ENCODE measurements at places on chromosomes 7 and 10.

DNA sequence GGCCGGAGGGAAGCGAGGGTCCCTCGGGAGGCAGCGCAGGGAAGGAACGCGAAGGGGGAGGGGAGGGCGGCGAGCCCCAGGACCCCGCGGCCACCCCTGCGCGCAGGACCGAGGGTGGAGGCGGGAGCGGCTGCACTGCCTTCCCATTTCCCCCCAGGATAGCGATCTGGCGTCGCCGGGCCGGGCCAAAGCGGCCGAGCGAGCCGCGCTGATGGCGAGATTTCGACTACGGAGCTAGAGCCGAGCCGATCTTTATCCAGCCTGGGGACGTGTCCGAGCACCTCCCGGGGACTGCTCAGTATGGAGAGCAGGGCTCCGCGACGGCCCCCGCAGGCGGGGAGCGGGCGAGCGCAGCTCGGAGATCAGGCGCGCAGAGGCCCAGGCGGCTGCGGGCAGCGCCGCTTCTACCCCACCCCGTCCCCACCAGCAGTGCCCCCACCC, 590 bp upstream of the CRTAC1 start:
- no peak overlapping the region for H3K27ac ChIP-seq
- no peak for DNase-seq
- peaks cover 2% of the 10 kb centered on the region for H3K4me1 ChIP-seq
- no peaks in the 10 kb centered on the region for H3K36me3 ChIP-seq
- H3K4me3 ChIP-seq, result no peak overlapping the region

- peaks cover 17% of the 10 kb centered on the region for H3K4me1 ChIP-seq
- peak; percentile 75 for DNase-seq
- peaks cover 3% of the 10 kb centered on the region for H3K27me3 ChIP-seq
- peak overlapping the region; percentile 59 for H3K4me3 ChIP-seq
- H3K27ac ChIP-seq, result no peak overlapping the region
Observed at GRCh38 chr10:100338434-100339036, 8.5 kb upstream of the SCD start.

DNA sequence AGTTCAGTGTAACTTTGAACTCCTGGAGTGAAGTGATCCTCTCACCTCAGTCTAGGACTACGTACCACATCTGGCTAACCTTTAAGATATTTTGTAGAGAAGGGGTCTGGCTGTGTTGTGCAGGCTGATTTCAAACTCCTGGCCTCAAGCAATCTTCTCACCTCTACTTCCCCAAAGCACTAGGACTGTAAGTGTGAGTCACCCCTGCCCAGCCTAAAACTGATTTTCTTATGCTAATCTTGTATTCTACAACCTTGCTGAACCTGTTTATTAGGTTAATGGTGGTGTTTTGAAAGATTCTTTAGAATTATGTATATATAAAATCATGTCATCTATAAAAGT, 58.0 kb downstream of the LCOR start:
- no peak overlapping the region for H3K27ac ChIP-seq
- H3K36me3 ChIP-seq, result peaks cover 33% of the 10 kb centered on the region
- no peak for DNase-seq
- H3K4me3 ChIP-seq, result no peak overlapping the region
- no peaks in the 10 kb centered on the region for H3K27me3 ChIP-seq

- no peak overlapping the region for H3K27ac ChIP-seq
- DNase-seq, result no peak
- no peak overlapping the region for H3K4me3 ChIP-seq
- no peaks in the 10 kb centered on the region for H3K27me3 ChIP-seq
- H3K36me3 ChIP-seq, result no peaks in the 10 kb centered on the region
Observed at GRCh38 chr10:118504467-118505205, 90.8 kb downstream of the PRLHR start.

DNA sequence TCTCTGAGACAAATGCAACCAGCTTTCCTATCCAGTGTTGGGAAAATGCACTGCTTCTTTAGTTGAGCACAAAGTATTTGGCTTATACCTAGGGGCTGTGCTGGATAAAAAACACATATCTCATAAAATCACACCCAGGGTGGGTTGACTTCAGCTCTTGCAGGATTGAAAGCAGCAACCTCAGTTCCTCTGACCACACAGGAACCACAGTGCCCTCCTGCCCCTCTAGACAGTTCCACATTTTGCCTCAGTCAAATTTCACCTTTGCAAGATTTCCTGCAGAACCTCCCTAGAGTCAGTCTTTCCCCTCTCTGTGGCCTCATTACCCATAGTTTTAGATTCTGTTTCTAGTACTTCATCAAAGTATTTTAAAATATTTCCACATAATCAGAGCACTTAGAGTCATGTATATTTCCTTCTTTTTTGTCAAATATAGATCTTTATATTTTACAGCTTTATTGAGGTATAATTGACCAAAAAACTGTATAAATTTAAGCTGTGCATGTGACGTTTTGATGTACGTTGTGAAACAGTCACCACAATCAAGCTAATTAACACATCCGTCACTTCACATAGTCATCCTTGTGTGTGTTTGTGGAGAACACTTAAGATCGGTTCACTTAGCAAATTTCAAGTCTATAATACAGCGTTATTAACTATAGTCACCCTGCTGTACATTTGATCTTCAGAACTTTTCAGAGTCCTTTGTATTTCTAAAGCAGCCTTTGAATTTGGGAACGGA, 37.0 kb upstream of the EGR2 start:
- peaks cover 32% of the 10 kb centered on the region for H3K4me1 ChIP-seq
- no peaks in the 10 kb centered on the region for H3K27me3 ChIP-seq
- DNase-seq, result peak; percentile 12
- no peak overlapping the region for H3K27ac ChIP-seq

GRCh38 chr10:14356921-14357320, 26.2 kb upstream of the FRMD4A start:
- no peak overlapping the region for H3K4me3 ChIP-seq
- no peaks in the 10 kb centered on the region for H3K36me3 ChIP-seq
- H3K4me1 ChIP-seq, result no peaks in the 10 kb centered on the region

DNA sequence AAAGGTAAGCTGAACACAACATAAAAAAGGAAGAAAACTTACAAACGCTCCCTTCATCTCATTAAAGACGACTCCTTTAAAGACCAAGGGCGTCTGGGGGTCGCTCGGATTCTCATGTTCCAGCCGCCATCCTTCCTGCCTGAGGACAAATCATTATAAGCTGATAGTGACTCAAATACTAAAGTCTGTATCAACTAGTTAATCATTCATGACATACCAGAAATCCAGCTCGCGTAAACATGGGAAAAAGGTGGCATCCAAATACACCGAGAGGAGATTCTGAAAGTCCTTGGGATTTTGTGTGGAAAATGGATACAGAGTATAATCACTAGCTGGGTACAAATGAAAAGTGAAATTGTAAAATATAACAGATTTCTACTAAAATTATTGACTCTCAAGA, 7.4 kb downstream of the PITRM1 start:
- no peak overlapping the region for H3K4me3 ChIP-seq
- H3K4me1 ChIP-seq, result peaks cover 2% of the 10 kb centered on the region
- peaks cover 43% of the 10 kb centered on the region for H3K36me3 ChIP-seq
- DNase-seq, result no peak

- peaks cover 2% of the 10 kb centered on the region for H3K36me3 ChIP-seq
- no peak overlapping the region for H3K27ac ChIP-seq
- DNase-seq, result no peak
- no peak overlapping the region for H3K4me3 ChIP-seq
Observed at GRCh38 chr7:151917791-151918509, 38.3 kb upstream of the GALNTL5 start.

- peaks cover 12% of the 10 kb centered on the region for H3K4me1 ChIP-seq
- no peak overlapping the region for H3K27ac ChIP-seq
- peaks cover 16% of the 10 kb centered on the region for H3K27me3 ChIP-seq
Observed at GRCh38 chr10:21497177-21497807, 28.2 kb downstream of the SKIDA1 start.

DNA sequence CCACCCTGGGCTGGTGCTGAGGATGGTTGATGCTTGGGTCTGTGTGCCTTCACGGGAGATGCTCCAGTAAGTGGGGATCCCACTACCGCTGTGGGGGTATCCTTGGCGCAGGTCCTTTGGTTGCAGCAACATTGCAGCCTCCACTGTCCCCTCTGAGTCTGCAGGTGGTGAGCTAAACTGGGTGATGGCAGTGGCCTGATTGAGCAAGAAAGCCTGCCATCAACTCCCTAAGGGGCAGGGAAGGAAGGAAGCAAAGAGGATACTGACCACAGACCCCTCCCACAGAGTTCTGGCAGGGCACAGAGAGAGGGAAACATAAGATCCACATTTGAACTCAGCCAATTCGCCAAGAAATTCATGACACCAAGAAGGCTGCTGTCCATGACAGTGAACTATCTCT, 43.2 kb downstream of the MYO1G start:
- H3K36me3 ChIP-seq, result no peaks in the 10 kb centered on the region
- peaks cover 8% of the 10 kb centered on the region for H3K27me3 ChIP-seq
- no peak for DNase-seq
- H3K4me3 ChIP-seq, result no peak overlapping the region
- H3K27ac ChIP-seq, result no peak overlapping the region
- H3K4me1 ChIP-seq, result no peaks in the 10 kb centered on the region

GRCh38 chr10:108544500-108545120, 1378.7 kb downstream of the XPNPEP1 start:
- no peaks in the 10 kb centered on the region for H3K36me3 ChIP-seq
- H3K27me3 ChIP-seq, result no peaks in the 10 kb centered on the region
- DNase-seq, result peak; percentile 38
- no peak overlapping the region for H3K27ac ChIP-seq

DNA sequence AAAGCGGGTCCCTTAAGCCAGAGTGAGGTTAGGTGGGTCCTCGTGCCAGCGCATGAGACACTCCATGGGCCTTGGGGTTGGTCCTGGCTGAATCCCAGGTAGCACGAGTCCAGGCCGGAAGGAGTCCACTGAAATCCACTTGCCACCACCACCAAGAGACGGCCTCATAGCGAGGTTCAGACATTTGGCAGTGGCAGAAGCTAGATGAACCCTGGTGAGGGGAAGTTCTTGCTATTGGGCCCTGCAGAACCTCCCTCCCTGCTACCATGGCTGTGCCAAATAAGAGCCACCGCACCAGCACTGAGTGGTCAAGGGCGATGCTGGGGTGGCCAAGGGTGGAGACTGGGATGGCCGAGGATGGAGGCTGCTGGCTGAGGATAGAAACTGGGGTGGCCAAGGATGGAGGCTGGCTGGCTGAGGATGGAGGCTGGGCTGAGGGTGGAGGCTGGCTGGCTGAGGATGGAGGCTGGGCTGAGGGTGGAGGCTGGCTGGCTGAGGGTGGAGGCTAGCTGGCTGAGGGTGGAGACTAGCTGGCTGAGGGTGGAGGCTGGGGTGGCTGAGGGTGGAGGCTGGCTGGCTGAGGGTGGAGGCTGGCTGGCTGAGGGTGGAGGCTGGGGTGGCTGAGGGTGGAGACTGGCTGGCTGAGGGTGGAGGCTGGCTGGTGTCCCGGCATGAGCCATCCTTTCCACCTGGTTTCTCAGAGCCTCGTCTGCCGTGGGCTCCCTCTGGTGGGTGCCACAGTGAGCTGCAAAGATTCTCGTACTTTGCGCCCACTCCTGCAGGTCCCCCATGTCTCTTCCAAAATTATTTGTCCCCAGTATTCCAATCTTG, 88.2 kb downstream of the ELFN1 start:
- H3K27me3 ChIP-seq, result peaks cover 20% of the 10 kb centered on the region
- no peak overlapping the region for H3K4me3 ChIP-seq
- no peak for DNase-seq
- H3K4me1 ChIP-seq, result peaks cover 17% of the 10 kb centered on the region
- H3K27ac ChIP-seq, result no peak overlapping the region

DNA sequence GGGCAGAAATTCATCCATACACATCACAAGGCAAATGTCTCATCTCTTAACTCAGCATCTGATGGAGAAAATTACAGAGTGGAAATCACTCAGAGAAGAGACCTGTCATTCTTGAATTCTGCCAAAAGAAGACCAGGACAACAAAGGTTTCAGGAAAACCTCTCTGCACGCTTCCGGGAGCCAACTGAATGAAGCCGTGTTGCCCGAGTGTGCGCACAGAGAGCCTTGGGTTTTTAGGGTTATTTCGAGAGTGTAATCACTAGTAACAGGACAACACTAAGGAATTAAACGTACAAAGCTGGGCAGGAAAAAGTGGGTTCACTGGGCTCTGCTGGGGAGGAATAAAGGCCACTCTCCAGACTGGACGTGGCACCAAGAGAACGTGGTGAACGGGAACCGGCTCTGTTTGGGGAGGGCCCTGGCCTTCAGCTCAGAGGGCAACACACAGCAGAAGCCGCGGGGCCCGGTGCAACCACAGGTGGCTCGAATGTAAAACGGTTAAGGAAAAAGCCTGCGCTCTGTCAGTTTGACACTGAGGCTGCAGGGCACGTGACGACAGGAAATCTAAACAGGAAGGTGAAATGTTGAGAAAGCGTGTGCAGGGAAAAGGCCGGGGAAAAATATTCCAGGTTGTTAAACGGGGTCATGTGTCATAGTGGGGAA, 331.5 kb downstream of the DNAJB6 start:
- no peak overlapping the region for H3K4me3 ChIP-seq
- H3K36me3 ChIP-seq, result no peaks in the 10 kb centered on the region
- H3K4me1 ChIP-seq, result no peaks in the 10 kb centered on the region
- no peak for DNase-seq
- peaks cover 6% of the 10 kb centered on the region for H3K27me3 ChIP-seq

DNA sequence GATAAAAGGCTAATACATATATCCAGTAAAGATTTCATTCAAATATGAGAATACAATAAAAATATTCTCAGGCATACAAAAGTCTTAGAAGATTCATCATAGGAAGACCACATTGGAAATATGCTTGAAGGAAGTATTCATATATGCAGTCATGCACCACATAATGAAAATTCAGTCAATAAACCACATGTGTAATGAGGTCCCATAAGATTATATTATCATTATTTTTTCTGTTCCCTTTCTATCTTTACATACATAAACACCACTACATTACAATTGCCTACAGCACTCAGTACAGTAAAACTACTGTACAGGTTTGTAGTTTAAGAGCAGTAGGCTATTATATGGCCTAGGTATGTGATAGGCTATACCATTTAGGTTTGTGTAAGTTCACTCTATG, 111.6 kb downstream of the PRTFDC1 start:
- H3K27ac ChIP-seq, result no peak overlapping the region
- H3K36me3 ChIP-seq, result no peaks in the 10 kb centered on the region
- DNase-seq, result no peak
- no peaks in the 10 kb centered on the region for H3K4me1 ChIP-seq
- H3K4me3 ChIP-seq, result no peak overlapping the region
- H3K27me3 ChIP-seq, result no peaks in the 10 kb centered on the region

DNA sequence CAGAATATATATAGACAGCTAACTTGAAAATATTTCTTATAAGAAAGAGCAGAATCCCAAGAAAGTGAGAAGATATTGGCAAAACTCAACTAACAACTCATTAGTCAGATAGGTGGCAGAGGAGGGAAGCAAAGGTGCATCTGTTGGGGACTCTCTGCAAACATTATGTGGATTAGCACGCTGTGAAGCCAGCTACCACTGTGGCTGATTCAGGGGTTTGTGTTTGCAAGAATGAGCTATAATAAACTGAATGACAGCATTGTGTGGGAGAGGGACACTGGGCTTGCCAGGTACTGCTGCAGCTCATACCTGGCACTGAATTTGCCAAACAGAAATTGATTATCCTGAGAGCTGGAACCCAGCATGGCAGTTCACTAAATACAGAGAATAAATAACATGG, 170.3 kb upstream of the MINDY3 start:
- no peak overlapping the region for H3K27ac ChIP-seq
- H3K27me3 ChIP-seq, result no peaks in the 10 kb centered on the region
- H3K4me3 ChIP-seq, result no peak overlapping the region

Data from memory B cell (primary cell).